ENCODE measurements at places on chromosomes 13 and 19. TPM values are rescaled to one million over a fixed set of nuclear protein-coding genes. Genes with fewer than 3 reads are reported as not detected.

Gene NANOS3
- total RNA-seq: not detected

Gene HSPB6
- total RNA-seq: 25.4 TPM

Gene LMTK3
- 0.42 TPM for total RNA-seq

Gene STOML3
- not detected for total RNA-seq

Gene ZNF284
- 5.7 TPM for total RNA-seq

Gene TMEM145
- total RNA-seq: not detected

Gene GNG7
- 2.8 TPM for total RNA-seq

Gene RFX1
- 2.9 TPM for total RNA-seq

Gene CACNA1A
- total RNA-seq: 1.7 TPM

Gene AMER2
- total RNA-seq: 1.3 TPM

Gene UBL5
- 92.0 TPM for total RNA-seq

All from urinary bladder (tissue), 4 donors.